HT-29 (cell line): ENCODE measurements at places on chromosomes 7 and 10. TPM values are rescaled to one million over a fixed set of nuclear protein-coding genes. Genes with fewer than 3 reads are reported as not detected.
A peak's percentile ranks its signal among the peaks of the same experiment; 100 is the strongest.

GRCh38 chr7:153628825-153629224, 423.4 kb upstream of the DPP6 start:
- DNase-seq, result no peak

The STRA8 gene
- total RNA-seq, result not detected in 2 replicates

The SPDYE1 gene
- total RNA-seq, result not detected in 2 replicates

DNA sequence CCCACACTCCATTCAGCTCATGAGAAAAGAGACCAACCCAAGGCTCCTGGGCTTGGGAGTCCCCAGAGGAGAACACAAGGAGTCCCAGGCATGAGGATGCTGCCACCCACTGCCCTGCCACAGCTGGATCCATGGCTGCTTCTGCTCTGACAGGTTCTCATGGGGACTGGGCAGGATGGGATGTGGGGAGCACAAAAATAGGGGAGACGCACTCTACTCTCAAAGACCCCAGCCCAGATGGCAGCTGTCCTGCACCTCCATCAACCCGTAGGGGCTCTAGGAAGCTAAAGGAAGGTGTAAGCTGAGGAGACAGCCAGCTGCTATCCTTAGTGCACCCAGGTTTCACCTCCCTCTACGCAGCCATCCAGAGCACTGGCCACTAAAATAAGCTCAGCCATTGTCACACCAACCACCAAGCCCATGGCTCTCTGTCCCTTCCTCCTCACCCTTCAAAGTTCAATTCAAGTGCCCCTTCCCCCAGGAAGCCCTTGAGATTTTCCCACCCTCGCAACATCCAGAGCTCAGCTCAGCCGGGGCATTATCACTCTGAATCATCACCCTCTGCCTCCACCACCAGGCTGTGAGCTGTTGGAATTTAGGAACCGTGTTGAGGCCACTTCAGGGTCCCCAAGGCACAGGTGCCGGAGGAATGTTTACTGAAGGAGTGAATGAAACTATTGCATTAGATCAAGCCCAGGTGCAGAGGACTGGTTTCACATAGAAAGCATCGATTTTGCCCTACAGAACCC, 142.1 kb downstream of the GRID1 start:
- DNase-seq, result no peak

The FGFR2 gene
- 29.2 and 31.9 TPM in 2 replicates for total RNA-seq

- DNase-seq, result peak; percentile 7
Measured at GRCh38 chr10:4099202-4099601, 314.2 kb upstream of the KLF6 start.

The TMEM184A gene
- total RNA-seq, result 47.2 and 50.9 TPM in 2 replicates

DNA sequence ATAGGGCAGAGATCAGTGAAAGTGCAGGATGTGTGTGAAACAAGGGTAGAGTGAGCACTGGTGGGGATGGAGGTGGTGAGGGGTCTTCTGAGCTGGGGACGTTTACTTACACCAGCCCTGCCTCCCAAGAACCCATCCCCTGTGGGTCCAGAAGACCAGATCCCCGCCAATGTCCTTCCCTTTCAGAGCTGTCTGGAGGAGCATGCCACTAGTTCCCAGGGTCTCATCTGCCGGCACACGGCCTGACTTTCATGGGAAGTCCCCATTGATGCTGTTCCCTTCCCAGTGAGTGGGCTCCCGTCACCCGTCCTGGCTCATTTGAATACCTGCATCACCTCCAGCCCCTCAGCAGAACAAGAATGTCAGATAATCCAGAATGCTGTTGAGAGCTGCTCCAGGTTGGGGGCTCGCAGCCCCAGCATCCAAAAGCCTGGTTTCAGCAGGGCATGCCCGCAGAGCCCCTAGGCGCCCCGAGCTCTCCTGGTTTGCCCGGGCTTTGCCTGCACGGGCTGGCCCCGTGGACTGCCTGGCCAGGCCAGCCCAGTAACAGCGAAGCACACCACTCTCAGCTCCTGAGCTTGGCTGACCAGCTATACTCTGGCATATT, 246.7 kb downstream of the MGMT start:
- no peak for DNase-seq

The GNAI1 gene
- 30.7 and 31.4 TPM in 2 replicates for total RNA-seq

- DNase-seq, result peak; percentile 41
Measured at GRCh38 chr10:74589226-74589673, 237.2 kb upstream of the KAT6B start.

The TMEM26 gene
- total RNA-seq, result not detected in 2 replicates

DNA sequence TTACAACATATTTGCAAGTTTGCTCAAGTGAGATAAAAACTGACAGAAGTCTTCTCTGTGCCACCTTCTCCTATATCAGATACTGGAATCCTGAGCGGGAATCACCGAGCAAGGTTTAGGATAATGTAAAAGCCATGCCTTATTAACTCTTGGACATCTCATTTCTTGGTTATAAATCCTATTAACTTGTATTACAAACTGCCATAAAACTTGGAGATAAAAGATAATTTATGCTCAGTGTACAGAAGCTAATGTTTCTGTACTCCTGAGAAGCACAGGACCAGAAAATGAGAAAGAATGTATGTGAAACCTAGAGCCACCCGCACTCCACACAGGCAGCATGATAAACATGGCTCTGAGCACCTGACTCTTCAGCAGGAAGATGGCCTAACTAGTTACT, 181.2 kb upstream of the NOBOX start:
- DNase-seq, result no peak

DNA sequence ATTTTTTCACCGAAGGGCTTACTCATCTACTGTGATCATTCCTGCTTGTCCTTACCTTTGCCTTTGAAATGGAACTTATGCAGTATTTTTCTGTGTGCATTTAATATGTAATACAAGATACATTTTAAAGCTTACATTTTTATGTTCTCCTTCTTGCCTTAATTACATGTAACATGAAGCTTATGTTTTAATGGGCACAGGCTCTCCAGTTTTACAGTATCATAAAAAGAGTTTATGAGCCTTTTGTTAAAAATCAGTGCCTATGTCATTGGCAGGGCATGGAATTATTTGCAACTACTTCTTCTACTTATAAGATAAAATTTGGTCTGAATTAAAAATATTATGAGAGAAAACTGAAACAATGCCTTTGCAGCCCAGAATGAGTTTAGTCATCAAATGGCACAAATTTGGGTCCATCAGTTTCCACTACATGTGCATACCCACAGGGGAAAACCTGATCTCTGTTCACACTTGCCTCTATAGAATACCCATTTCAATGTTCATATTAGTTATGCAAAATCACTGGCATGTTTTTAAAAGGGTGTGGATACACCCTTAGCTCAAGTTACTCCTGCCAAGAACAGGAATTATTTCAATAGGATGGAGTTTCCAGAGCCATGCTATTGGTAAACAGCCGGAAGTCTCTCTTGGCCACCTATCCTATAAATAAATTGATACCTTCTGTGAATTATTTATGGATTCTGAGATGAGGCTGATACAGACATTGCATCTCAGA, 27.9 kb upstream of the WNT16 start:
- no peak for DNase-seq

DNA sequence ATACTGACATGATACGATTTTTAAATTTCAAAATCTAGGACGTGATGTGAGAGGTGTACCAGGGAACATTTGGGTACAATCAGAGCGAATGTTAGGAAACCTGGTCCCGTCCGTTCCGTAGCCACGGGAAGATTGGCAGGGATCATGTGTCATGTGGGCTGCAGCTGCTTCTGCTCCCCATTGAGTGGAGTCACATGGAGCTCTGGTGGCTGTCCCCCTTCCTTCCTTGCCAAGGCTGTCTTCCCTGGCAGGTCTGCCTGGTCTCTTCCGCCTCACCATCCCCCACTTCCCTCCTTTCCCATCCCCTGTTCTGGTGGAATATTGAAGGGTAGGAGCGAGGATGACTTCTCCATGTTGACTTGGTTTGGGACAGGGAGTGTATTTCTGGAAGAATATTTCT, 33.8 kb upstream of the FAM180A start:
- DNase-seq, result no peak

The C10orf71 gene
- not detected in 2 replicates for total RNA-seq

- DNase-seq, result no peak
Measured at GRCh38 chr10:131047501-131047900, 264.0 kb downstream of the TCERG1L start.

DNA sequence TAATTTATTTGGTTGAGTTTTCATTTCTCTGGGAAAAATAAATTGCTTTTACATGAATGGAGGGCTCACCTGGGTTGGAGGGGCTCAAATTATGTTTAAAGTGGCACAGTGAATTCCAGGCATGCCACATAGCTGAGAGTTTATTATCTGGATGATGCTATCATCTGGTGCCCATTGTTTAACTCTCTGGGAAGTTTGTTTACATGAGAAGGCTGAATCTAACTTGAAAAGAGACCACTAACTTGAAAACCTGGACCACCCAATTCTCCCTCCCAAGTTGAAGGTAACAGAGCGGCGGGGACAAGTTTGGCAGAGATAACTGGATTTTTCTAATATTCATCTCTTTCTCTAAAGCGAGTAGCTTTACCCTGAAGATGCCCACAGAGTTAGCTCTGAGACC, 321.5 kb upstream of the GHITM start:
- no peak for DNase-seq

The ERLIN1 gene
- 12.5 and 13.0 TPM in 2 replicates for total RNA-seq

- DNase-seq, result no peak
Measured at GRCh38 chr7:10181996-10182395, 791.7 kb upstream of the PHF14 start.

GRCh38 chr7:37031571-37032257, 307.4 kb upstream of the AOAH start:
- DNase-seq, result peak; percentile 99

The ZNF727 gene
- total RNA-seq, result not detected in 2 replicates

DNA sequence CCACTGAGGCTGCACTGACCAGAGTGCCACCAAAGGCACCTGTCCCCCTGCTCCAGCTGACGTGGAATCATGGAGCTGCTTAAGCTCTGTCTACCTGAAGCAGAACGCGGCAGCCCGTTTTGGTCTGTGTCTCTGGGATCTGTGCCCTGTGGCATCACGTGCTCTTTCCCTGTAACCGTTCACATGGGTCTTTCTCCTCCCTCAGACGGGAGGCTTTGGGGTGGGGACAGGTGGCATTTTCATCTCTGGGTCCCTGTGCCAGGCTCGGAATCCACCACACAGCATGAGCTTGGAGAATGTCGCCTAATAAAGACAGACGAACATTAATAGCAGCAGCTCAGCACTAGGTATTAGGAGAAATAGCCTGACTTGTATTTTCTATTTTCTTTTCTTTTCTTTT, 1.6 kb upstream of the ADAP1 start:
- no peak for DNase-seq

DNA sequence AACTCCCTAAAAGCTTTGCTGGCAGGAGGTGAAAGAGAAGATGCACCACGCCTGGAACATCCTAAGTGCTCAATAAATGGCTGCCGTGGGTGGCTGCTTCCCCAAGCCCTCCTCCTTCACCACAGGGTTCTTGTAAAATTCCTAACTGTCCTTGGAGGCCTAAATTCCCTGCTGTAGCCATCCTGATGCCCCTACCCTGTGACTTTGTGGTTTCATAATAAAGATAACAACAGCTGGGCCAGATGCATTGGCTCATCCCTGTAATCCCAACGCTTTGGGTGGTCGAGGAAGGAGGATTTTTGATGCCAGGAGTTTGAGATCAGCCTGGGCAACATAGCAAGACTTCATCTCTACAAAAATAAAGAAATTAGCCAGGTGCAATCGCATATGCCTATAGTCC, 341.8 kb downstream of the ANKRD30A start:
- no peak for DNase-seq

DNA sequence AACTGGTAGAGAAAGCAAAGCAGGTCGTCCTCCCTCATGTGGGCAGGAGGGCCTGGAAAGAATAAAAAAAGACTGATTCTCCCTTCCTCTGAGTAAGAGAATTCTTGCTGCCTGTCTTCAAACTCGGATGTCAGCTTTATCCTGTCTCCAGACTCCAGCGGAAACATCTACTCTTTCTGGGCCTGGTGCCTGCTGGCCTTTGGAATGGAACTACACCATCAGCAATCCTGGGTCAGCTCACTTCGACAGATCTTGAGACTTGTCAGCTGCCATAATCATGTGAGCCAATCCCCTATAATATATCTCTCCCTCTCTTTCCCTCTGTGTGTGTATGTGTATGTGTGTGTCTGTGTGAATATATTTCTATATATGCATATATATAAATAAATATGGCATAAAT, 411.0 kb upstream of the DPP6 start:
- no peak for DNase-seq

DNA sequence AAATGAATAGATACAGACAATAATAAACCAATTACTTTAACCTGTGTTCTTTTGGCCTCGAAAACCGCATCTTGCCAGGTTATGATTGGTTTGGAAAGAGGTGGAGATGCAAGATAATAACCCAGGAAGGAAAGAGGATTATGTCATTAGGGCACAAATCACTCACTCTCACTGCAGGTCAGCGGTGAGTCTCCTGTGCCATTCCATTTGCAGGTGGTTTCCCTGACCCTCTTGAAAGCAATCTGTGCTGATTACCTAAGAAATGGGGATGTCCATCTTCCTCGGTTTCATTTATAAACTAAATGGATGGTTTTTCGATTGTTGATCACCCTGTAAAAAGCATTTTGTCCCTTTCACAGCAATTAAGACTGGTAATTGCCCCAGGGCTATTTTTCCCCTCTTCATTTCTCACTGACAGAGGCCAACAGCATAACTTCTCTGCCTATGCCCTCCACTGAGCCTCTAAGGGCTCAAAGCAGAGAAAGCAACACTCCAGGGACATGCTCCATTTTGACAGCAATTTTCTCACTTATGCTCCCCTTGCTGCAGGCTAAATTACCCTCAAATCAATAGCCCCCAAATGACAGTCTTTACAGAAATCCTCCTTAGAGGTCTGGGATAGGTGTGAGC, 257.5 kb downstream of the IPMK start:
- no peak for DNase-seq

The PRXL2A gene
- 8.6 and 9.3 TPM in 2 replicates for total RNA-seq

DNA sequence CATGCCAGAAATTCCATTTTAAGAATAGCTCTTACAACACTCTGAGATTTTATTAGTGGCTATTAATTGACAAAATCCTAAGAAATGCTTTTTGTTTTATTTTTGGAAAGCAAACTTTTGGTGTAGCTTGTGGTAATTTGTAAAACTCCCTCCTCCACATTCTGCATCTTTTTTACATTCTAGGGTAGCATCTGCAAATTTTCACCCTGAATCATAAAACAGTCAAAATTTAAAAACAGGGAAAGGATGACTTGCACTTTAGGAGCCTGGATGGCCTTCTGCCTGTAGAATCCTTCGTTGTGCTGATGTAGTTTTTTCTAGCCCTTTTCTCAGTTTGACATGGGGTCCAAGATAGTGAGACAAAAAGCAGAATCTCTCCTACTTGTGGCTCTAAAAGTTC, 316.1 kb downstream of the ADRA2A start:
- no peak for DNase-seq

- no peak for DNase-seq
Measured at GRCh38 chr7:38448584-38449234, 175.3 kb upstream of the TARP start.

- DNase-seq, result no peak
Measured at GRCh38 chr10:14173391-14173705, 157.4 kb downstream of the FRMD4A start.

The CYP26C1 gene
- total RNA-seq, result 0.18 and 0.23 TPM in 2 replicates

- no peak for DNase-seq
Measured at GRCh38 chr7:55369427-55370400, 4.6 kb downstream of the LANCL2 start.

GRCh38 chr10:12697764-12698163, 303.7 kb downstream of the CCDC3 start:
- DNase-seq, result no peak

The GRID1 gene
- not detected in 2 replicates for total RNA-seq
